Stimulated activated CD8-positive, alpha-beta memory T cell treated with anti-CD3 and anti-CD28 coated beads, Interleukin-15, amount 100 ng/mL, for 4 hours (primary cell): ENCODE measurements at places on chromosomes 5 and 9.

GRCh38 chr9:89408628-89409101 is 89.2 kb downstream of the SEMA4D start:
- peak; percentile 49 for DNase-seq

DNA sequence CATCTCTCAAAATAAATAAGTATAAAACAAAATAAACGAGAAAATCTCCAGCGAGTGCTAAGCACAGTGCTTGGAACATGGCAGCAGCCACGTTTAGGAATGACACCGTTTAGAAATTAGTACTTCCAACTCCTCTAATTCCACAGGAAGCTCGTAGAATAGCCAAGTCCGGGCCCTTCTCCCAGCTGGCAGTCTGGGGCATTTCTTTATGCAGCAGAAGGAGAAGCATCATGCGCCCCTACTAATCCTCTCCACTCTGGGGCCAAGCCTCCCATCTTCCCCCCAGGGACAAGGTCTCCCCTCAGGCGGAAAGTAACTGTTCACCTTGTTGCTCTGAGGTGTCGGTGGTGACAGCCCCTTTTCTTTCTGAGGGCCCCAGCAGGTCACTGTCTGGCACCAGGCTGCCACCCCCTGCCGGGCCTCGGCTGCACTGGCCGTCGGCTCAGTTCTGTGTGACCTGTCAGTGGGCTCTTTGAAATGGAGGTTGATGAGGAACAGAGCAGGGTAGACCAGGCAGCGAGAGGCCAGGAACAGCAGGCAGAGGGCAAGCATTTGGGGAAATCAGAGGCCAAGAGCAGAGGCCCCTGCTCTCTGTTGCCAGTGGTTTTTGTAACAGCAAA is 113.5 kb upstream of the WWC1 start:
- DNase-seq = no peak

- DNase-seq = no peak
Measured at GRCh38 chr5:135013947-135014570, 20.0 kb downstream of the PITX1 start.

DNA sequence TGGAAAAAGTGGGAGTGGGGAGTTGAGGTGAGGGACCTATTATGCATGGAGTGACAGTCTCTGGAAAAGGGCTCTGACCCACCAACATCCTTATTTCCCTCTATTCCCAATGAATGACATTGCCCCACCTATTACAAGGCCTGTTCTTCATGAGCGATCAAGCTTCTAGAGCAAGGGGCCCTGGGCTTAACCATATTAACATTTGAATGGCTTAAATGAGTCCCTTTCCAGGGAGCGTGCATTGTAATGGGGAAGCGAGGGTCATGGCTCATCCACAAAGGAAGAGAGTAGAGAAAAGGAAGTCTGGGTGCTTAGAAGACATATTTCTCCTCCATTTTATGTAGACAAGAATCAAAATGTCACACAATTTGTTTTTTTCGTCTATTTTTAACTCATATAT is 255.5 kb downstream of the CAAP1 start:
- no peak for DNase-seq

DNA sequence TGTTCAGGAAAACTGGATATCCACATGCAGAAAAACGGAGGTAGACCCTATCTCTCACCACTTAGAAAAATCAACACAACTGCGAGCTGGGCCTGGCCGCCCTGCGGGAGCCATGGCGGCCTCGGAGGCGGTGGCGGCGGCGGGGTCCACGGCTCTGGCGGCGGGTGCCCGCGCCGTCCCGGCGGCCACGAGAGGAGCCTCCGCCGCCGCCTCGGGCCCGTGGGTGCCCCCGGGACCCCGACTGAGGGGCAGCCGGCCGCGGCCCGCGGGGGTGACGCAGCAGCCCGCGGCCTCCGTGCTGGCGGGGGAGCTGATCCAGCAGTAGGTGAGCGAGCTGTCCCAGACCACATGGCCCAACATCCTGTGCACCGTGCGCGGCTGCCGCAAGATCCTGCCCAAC is 25.3 kb downstream of the FANCC start:
- DNase-seq = no peak

- no peak for DNase-seq
Measured at GRCh38 chr9:96382175-96382574, 1.3 kb downstream of the SLC35D2 start.

- DNase-seq = no peak
Measured at GRCh38 chr9:69951411-69951810, 92.2 kb upstream of the MAMDC2 start.

DNA sequence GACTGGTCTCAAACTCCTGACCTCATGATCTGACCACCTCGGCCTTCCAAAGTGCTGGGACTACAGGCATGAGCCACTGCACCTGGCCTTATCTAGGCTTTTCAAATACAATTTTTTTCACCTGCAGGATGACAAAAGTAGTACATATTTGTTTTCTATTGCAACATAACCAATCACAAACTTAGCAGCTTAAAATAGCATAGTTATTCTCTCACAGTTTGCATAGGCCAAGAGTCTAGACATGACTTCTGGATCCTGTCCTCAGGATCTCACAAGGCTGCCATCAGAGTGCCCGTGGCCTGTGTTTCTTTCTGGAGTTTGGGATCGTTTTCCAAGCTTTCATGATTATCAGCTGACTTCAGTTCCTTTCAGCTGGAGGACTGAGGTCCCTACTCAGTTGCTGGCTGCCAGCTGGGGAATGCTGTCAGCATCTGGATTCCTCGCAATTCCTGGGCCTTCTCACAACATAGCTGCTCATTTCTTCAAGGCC is 348.9 kb downstream of the ARHGEF28 start:
- DNase-seq = no peak

GRCh38 chr5:5454391-5454790 is 31.9 kb downstream of the ICE1 start:
- DNase-seq = no peak

- DNase-seq = no peak
Measured at GRCh38 chr5:88923623-88924329, 40.8 kb upstream of the MEF2C start.

DNA sequence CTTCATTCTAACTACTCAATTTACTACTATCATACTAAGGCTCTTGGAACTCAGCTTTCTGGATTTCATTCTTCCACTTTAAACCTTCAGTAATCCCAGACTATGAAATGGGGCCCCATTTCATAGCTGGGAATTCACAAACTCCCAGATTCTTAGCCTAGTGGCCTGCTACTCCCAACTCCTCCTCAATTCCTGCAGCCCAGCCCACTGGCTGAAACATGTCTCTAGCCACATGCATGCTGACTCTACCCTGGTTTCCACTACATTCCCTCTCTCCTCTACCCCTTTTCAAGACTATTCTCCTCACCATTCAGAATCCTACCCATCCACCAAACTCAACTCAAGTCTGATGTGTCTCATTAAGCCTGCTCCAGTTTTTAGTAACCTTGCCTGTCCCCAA is 370.6 kb downstream of the BNC2 start:
- DNase-seq = no peak

- DNase-seq = no peak
Measured at GRCh38 chr5:172235132-172235780, 41.3 kb downstream of the EFCAB9 start.
